ENCODE measurements at places on chromosomes 13 and 19.

DNA sequence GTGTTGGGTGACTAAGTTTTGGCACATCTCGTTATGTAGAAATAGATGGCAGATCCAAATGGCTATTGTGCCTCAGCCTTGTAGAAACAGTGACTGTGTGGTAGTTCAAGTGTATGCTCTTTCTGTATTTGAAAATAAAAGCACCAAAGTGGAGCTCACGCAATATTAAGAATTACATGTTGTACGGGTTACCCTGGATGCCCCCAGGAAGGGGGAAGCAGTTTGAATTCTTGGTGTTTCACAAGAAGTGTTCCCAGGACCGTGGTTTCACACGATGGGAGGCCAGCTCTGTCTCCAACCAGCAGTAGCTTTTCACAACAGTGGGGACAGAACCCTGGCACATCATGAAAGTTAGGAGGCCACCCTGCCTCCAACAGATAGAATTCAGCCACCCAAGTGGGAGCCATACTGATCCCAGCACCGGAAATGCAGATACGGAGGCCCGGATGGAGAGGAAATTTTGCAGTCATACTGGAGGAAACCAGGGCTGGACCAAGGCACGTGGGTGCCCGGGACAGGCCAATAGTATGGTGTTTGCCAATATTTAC is 8.9 kb downstream of the FLT1 start:
- DNase-seq = no peak

DNA sequence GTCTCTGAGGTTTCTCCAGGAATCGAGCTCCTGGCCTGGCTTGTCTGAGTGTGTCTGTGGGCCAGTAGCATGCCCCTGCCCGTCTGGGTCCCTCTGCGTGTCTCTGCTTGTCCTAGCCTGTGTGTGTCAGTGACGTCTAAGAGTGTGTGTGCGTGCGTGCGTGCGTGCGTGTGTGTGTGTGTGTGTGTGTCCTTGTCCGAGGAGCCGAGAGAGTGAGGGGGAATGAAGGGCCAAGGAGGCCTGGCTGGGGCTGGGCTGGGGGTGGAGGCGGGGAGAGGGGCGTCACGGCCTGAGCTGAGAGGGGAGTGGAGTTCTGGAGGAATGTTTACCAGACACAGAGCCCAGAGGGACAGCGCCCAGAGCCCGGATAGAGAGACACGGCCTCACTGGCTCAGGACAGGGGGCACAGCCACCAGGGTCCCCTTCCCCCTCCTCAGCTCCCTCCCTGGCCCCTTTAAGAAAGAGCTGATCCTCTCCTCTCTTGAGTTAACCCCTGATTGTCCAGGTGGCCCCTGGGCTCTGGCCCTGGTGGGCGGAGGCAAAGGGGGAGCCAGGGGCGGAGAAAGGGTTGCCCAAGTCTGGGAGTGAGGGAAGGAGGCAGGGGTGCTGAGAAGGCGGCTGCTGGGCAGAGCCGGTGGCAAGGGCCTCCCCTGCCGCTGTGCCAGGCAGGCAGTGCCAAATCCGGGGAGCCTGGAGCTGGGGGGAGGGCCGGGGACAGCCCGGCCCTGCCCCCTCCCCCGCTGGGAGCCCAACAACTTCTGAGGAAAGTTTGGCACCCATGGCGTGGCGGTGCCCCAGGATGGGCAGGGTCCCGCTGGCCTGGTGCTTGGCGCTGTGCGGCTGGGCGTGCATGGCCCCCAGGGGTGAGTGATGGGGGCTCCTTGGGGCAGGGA is at the start of gene AXL:
Gene AXL, plus strand, starts transcription at position 609 of the 893 bp plus-strand sequence. Its CDS starts 170 bp downstream, at position 779.
- DNase-seq = no peak

DNA sequence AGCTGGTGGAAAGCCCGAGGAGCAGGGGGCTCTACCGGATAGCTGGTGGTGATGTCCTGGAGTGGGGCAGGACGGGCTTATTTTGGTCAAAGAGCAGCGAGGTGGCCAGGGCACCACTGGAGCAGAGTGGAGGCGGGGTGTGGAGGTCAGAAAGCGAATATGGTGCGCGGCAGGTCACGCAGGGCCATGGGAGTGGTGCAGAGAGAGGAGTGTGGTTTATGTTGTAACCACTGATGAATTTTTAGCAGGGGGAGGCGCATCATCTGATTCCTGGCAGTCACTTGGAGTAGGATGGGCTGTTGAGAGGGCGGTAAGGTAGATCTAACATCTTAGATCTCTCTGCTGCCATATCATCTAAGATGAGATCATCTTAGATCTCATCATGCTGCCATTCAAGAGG is 1.4 kb upstream of the ZNF414 start:
- no peak for DNase-seq

- DNase-seq = no peak
Measured at GRCh38 chr13:59674616-59675015, 489.1 kb downstream of the DIAPH3 start.

- no peak for DNase-seq
Measured at GRCh38 chr19:48006762-48007161, 12.3 kb downstream of the ELSPBP1 start.

- no peak for DNase-seq
Measured at GRCh38 chr19:458091-459042, 2.5 kb downstream of the SHC2 start.

DNA sequence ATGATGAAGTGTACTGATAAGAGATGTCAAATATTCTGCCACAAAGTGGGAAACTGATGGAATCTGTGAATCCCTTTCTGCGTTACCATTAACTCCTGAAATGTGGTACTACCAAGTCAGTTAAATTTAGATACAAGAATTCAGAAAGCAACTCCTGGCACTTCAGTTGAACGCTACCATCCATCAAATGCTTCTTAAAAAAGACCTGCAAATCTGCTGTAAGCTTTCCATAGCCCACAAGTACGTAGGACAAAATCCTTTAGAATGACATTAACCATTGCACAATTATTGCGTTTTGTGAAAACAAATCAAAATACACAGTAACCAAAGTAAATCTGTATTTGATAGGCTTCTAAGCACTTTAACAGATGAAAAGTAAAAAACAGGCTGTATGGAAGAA is 5.4 kb downstream of the SMAD9 start:
- no peak for DNase-seq

GRCh38 chr19:1715540-1715939 is 37.8 kb upstream of the ONECUT3 start:
- no peak for DNase-seq

GRCh38 chr19:795691-796581 is 1.3 kb upstream of the PTBP1 start:
- no peak for DNase-seq

DNA sequence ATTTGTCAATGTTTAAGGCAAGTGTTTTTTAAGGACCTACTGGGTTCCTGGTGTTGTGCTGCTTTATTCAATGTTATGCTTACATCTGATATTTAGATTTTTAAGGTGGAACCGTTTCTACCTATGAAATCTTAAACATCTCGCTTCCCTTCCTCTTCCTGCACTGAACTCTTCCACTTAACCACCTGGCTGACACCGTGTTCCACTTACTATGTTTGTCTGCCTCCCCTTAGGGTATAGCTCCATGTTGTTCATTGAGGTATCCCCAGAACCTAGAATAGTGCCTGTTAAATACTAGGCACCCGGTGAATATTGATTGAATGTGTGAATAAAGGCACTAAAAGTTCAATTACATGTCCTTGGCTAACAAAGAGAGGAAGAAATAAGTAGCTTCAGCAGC is 104.9 kb downstream of the RNF17 start:
- no peak for DNase-seq

- no peak for DNase-seq
Measured at GRCh38 chr19:48348045-48348444, 15.7 kb downstream of the TMEM143 start.

DNA sequence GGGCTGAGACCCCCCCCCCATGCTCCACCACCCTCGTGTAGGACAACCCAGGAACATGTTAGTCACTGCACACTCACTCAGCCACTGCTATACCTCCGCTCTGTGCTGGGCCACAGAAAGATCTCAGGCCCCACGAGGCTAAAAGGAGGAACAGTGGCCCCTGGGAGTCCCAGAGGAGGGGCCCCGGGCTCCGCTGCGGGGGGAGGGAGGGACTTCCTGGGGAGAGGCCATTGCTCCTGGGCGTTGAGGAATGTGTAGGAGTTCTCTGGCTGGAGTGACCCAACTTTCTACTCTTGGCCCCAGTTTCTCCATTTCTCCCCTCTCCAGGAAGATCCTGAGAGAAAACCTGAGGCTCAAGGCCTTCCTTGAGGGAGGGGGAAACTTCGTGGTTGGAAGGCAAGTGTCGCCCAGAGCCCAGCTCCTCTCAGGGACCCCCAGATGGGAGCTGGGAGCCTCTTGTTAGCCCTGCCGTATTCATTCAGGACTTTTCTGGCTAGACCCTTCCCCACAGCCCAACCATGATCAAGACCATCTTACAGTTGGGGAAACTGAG is 13.6 kb downstream of the ONECUT3 start:
- no peak for DNase-seq

- DNase-seq = no peak
Measured at GRCh38 chr13:40031031-40031430, 375.6 kb downstream of the COG6 start.

DNA sequence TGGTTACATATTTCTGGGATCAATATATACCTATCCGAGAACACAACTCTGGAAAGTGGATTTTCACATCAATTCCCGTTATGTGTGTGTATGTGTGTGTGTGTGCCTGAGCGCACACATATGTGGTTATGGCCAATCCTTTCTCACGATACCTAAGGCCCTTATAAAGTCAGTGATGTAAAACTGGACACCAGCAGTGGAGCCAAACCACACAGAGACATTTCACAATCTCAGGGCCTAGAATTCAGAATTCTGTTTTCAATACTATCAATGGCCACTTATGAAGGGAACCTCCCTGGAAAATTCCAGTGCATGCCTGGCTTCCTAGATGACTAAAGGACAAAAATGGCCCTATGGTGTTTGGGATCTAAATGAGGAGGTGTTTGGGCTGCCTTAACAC is 187.3 kb upstream of the UBL3 start:
- DNase-seq = no peak

GRCh38 chr13:24142453-24142852 is 18.1 kb upstream of the SPATA13 start:
- no peak for DNase-seq

GRCh38 chr13:51879133-51879532 is 17.4 kb downstream of the CCDC70 start:
- DNase-seq = no peak

- no peak for DNase-seq
Measured at GRCh38 chr13:75635828-75636435, at the start of gene LMO7. TSS of gene LMO7 (plus strand) at chr13:75636330. CDS start at chr13:75636658, 328 bp downstream.

GRCh38 chr13:79423801-79424642 is 18.0 kb upstream of the RBM26 start:
- no peak for DNase-seq

- DNase-seq = no peak
Measured at GRCh38 chr19:5011476-5012238, 42.7 kb downstream of the KDM4B start.

DNA sequence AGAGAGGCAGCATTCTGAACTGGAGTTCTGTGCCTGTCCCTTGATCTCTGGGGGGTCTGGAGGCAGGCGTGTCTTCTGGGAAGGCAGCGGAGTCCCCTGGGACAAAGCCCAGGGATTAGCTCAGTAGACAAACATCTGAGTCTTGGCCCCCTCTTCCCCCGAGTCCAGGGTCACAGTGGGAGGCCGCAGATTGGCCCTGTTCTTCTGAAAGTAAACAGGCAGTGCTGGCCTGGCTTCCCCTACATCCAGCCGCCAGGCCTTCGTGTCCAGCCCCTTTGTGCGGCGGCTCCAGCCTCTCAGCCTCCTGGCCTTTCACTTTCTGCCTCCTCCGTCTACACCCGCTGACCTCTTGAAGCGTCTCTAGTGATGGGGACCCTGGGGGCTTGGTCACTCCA is 989 bp downstream of the NFILZ start:
- DNase-seq = no peak

DNA sequence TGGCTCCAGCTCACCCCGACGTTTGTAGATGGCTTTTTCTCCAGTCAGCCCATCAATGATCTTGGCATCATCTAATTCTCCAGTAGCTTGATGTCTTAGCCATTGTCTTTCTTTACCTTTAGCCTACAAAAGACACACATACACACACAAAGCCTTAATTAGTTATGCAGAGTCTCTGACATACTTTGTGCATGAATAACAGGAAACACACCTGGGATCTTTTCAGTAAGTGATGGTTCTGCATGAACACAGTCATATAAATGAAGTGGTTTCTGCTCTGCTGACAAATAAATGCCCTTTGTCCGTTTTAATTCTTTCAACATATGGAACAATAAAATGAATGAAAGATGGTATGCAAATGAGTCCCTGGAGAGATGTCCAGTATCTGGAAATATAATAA is 133.3 kb downstream of the RGCC start:
- DNase-seq = no peak

DNA sequence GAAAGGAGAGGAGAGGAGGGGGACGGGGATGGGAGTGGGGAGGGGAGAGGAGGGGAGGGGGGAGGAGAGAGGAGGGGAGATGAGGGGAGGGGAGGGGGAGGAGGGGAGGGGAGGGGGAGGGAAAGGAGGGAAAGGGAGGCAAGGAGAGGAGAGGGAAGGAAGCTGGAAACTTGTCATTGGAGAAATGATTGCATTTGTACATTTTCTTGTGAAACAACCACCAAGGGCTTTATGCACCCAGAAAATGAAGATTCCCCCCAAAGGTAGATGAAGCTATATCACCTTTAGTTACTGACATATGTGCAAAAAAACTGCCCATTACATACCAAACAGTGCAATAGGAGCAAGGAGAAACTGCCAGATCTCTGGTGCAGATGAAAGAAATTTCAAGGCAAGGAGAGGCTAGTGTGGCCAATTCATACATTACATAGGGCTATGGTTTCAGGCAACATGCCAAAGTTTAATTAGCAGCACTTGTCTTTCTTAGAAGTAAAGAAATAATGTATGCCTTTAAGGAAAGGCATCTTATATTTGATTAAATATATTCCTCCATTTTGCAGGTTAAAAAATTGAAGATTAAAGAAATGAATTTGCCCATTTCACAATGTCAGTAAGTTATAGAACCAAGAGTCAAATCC is 49.5 kb upstream of the STK24 start:
- peak; percentile 69 for DNase-seq

- no peak for DNase-seq
Measured at GRCh38 chr13:58324161-58324560, 692.6 kb downstream of the PCDH17 start.

All from SK-N-MC (cell line).